CD8-positive, alpha-beta T cell (primary cell): ENCODE measurements at places on chromosomes 11 and 22. TPM values are rescaled to one million over a fixed set of nuclear protein-coding genes. Genes with fewer than 3 reads are reported as not detected.

GRCh38 chr11:13260963-13261588 lies 16.5 kb upstream of the BMAL1 start:
- DNase-seq: no peak

DNA sequence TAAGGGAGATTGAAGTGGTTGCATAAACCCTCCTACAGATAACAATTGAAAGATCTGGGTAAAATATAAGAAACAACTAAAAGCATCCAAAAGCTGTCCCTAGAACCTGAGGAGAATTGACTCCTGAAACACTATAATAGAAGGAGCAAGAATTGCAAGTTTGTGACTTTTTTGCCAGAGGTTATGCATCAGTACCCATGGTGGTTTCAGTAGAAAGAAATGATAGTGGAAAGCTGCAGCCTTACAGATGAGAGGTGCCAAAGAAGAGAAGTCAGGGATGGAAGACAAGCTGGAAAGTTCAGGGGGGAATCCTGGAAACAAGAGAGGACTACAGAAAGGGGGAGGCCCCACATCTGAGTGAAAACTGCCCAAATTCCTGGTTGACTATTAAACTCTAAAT lies 80.7 kb downstream of the PACS1 start:
- DNase-seq: no peak

DNA sequence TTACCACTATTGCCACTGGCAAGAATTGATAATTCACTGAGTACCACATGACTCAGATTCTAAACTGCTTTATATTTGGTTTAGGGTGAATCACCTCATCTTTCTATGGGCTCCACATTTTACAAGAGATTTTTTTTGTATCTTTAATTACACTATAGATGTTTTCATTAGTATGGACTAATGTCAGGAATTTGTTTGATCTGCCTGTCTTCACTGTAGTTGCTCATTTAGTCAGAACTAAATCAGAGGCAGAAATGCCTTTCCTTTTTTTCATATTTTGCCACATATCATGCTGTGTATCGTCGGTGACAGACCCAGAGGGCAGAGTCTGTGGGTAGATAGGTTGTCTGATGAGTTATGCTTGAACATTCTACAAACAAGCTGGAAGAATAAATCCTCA lies 524.1 kb downstream of the METTL15 start:
- no peak for DNase-seq

DNA sequence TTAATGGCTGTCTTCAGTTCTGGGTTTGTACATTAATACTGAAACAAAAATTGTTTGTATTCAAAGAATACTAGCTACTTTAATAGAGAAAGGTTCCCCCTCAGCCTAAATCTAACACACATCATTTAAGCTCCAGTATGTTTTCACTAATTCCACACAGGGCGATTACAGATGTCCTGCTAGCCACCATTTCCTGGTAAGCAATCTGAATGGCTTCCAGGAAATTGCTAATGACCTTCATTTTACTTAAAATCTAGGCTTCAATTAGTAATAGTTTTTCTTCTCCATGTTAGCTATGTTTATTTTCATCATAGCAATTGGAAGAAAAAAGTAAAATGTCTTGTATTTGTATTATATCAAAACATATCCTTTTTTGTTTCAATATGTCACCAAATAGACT lies 132.8 kb downstream of the SOX6 start:
- DNase-seq: no peak

Gene GGTLC3
- total RNA-seq: not detected

DNA sequence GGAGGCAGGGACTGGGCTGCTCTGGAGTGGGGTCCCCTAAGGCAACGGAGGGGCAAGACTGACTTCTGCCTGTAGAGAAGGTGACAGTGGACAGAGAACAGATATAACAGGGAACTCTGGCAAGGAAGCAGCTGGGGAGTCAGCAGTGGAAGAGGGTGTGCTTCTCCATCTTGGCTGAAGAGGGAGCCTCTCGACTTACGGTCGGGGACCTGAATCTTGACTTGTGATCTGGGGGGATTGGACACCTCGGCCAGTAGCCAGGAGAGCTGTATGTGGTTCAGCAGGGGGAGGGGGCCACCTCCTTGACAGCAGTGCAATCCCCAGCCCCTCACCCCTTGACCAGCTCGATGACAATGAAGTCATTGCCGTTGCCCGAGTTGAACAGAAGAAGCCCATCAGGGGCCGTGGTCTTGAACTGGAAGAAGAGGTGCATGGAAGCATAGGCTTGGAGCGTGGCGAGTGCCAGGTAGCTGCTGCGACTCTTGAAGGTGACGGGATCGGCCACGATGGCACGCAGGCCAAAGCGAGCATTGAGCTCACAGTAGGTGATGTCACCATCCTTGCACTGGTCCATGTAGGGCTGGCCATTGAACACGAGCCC lies 60.0 kb downstream of the SLC22A12 start:
- DNase-seq: no peak

GRCh38 chr11:12496181-12497025 lies 119.0 kb downstream of the PARVA start:
- no peak for DNase-seq

- DNase-seq: no peak
Measured at GRCh38 chr11:60122414-60123036, 34.1 kb downstream of the MS4A2 start.
